ENCODE measurements at places on chromosomes 12 and 14.

DNA sequence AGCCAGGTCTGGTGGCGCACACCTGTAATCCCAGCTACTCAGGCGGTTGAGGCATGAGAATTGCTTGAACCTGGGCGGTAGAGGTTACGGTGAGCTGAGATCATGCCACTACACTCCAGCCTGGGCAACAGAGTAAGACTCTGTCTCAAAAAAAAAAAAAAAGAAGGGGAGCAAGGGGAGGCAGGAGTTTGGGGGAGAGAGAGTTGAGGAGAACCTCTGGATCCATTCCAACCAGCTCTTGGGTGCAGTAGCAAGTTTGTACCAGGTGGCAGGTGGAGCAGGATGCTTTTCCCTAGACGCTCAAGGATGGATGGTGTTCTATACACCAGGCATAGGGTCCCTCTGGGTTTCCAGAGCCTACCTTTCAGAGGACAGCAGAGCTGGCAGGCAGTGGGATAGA is 1.9 kb downstream of the NFE2 start:
- DNase-seq, result no peak

GRCh38 chr14:29217813-29218450 is 451.3 kb downstream of the FOXG1 start:
- DNase-seq, result peak; percentile 51

DNA sequence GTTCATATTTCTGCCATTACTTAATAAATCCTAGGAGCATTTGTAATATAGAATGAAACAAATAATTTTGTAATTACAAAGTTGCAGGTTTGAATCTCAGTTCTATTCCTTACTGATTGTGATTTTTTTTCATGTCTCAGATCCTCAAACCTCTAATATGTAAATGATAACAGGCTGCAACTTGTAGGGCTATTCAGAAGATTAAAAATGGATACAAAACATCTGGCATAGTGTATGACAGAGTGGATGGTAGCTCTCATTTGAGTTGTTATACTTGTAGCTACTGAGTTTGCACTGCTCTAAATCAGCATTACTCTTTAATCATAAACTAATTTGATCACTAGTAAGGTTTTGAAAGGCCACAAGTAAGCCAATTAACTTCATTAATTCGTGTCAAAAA is 406.3 kb upstream of the MGAT4C start:
- DNase-seq, result no peak

- DNase-seq, result peak; percentile 92
Observed at GRCh38 chr14:93133464-93133863, 17.7 kb upstream of the ITPK1 start.

- DNase-seq, result no peak
Observed at GRCh38 chr14:95697764-95698163, 11.5 kb downstream of the TCL1B start.

- DNase-seq, result no peak
Observed at GRCh38 chr14:57018065-57018464, 207.8 kb upstream of the OTX2 start.

DNA sequence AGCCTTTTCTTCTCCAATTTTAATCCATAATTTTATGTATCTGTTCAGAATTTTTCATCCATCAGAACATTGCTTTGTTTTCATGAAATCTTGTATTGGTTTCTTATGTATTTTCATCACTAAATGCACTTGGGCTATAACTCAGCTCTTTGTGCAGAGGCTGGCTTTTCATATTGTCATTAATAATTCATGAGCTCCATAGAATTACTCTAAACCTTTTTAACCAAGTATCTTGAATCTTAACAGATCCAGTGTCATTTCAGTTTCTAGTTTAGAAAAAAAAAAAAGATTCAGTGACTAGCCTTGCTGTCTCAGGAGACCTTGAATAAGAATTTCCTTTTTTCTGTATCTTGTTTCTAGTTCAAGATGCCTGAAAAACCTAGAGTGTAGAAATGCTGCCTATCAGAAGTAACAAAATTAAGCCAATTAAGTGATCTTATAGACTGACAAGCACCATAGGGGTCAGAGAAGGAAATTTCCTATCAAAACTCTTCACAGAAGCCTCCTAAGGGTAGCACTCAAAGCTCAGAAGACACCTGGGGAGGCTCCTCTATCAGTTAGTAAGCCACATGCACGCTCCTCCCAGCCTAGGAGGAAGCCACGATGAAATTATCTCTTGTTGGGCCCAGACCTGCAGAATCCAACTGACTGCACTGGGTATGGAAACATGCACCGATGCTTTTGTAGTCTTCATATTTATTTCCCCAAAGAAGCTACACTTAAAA is 163.4 kb downstream of the KICS2 start:
- DNase-seq, result no peak

Measured in fibroblast of villous mesenchyme (primary cell).